ENCODE measurements at places on chromosomes 4 and X.

DNA sequence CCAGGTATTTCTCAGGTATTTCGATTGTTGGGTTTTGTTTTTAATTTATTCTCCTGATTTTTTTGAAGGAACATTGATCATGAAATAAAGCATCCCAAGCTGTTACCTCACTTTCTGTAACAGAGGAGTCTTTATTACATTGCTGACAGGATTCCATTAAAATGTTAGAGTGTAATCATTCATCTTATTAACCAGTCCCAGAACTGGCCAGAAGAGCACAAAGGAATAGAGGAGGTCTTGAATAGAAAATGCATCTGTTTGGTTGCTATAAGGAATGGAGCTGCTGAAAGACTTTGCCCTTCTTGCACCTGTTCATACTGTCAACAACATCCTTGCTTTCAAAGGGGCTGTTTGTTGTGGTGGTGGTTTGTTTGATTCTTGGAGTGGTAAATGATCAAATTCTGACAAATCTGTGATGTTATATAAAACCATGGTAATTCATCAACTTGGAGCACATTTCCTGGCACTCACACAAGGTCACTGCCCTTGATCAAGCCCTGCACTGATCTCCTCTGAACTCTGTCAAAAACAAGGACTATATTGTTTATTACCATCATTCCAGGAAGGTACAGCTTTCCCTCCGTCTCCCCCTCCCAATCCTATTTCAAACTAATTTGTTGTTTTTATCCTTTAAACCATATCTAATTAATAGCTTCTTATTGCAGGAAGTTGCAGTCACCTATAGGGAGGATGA, 215.8 kb downstream of the PCDH19 start:
- DNase-seq = no peak

- no peak for DNase-seq
These were observed 86.5 kb upstream of the OTUD4 start for GRCh38 chr4:145266881-145267280.

DNA sequence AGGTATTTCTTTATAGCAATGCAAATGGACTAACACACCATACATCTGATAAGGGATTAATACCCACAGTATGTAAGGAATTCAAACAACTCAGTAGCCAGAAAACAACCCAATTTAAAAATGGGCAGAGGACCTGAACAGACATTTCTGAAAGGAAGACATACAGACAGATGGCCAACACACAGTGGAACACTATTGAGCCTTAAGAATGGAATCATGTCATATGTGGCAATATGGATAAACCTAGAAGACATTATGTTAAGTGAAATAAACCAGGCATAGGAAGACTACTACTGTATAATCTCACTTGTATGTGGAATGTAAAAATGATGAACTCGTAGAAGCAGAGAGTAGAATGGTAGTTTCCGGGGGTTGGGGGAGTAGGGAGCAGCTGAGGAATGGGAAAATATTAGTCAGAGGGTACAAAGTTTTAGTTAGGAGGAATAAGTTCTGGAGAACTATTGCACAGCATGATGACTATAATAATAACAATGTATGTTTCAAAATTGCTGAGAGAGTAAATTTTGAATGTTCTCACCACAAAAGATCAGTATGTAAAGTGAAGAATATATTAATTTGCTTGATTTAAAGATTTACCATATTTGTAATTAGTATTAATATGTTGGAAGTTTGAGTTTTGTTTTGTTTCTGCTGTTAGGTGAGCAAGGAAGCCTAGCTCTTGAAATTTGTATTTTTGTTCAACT, 25.2 kb downstream of the WDR44 start:
- DNase-seq = no peak

DNA sequence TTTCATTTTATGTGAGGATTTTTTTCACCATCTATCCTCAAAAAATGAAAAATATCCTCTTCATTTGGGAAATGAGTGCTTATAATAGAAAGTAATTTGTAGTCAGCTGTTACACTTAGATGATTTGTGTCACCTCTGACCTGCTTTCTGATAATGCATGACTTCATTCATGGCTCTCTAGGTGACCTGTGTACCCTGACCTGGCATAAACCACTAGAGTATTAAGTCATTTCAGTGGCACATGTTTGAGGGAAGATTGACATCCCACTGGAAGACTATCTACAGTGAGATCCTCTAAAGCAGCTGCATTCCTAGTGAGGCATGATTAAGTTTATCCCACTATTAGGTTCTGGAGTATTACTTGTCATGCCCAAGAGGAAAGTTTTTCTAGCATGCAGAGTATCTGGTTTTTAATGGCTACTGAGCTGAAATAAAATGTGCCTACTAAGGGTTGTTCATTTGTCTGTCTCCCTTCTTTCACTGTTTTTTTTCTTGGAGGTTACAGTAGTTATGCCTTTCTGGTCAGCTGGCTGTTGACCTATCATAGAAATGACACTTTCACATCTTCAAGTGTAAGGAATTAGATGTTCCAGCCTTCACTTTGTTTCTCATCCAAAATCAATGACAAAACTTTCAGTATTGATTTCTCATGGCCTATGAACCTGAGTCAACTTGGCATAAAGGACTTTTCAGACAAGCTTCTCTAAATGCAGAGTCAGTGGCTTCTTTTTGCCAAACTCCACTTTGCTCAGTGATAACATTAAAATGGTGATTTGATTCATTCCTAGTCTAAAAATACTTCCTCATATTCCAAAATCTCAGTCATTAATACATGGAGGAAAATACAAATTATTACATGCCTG, 33.1 kb downstream of the TET2 start:
- no peak for DNase-seq

GRCh38 chrX:153611298-153612095, 12.6 kb upstream of the CCNQ start:
- DNase-seq = no peak

DNA sequence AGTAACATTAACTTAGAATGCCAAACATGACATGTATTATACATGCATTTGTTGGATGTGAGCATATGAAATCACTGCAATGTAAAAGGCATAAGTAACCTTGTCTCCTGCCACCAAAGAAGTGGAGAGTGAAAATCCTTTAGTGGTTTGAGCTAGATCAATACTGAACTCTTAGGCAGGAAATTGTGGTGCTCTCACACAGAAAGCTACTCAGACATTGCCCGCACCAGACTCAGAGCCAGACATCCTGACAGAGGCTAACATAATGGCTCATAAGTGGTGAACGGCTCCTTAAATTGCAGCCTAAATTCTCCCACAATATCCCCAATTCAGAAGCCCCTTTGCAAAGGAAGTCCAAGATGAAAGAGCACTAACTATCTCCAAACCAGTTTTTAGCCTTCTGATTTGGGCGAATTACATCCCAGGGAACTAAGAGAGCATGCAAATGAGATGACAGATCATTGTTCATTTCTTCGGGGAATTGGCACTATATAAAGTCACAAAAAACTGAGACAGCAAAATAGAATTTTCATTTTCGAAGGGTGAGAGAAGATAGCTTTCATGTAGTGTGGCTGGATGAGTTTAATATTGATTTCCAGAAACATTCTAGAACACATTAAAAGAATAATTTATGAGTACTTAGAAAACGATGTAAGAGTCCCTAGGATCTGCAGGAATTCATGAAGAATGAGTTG, 233.6 kb upstream of the RPS6KA3 start:
- DNase-seq = peak; percentile 14

- DNase-seq = no peak
These were observed 28.3 kb upstream of the HTRA3 start for GRCh38 chr4:8241211-8241779.

- no peak for DNase-seq
These were observed 102.7 kb downstream of the KLHL8 start for GRCh38 chr4:87117732-87118075.
